Spleen (tissue), 13 donors: ENCODE measurements at places on chromosomes 5 and 9.

DNA sequence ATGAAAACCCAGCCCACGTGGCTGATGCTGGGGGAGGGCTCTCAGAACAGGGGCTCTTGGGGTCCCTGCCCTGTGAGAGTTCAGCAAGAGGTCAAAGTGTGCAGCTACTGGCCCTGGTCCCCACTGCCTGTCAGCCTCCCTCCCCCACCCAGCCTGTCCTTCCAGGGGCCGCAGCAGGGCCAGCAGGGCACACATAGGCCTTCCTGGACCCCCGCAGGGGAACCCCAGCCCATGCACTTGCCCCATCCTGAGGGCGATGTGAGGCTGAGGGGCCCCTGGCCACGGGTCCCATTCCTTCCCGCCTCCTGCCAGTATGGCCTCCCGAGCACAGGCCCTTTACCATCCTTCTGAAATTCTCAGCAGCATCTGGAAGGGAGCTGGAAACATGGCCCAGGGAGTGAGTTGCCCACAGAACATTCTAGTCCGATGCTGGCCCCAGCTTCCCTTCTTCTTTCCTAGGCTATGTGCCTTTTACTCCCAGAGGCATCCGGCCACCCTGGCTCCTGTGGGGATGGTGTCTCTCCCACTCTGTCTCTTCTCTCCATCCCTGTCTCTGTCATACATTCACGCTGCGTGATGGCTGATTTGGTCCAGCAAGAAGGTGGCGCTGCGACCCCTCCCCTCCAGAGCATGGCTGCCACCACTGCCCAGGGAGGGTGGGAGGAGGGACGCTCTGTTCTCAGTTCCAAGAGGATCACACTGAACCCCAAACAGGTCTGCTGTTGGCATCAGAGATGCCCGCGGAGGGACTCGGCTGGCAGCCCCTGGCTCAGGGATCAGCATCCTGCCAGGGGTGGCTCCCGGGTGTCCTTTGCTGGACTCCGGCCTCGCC is 19.6 kb downstream of the MRPL36 start:
- DNase-seq, result peak; percentile 61

DNA sequence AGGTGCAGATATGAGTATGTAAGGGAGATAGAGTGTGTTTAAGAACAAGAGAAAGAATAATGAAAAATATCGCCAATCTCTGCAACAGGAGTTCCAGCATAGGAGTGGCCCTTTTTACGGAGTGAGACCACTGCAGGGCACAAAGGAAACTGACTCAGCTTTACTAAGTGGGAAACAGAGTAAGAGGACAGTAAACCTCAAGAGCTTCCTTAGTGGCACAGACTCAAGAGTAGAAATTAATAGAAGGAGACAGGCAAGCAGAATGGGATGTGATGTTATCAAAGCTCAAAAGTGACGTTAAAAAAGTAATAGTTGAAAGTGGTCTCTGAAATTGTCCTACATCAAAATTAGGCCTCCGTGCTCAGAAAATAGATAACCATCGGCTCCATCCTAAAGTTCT is 2.1 kb upstream of the SH3RF2 start:
- no peak for DNase-seq

GRCh38 chr5:123545506-123545905 is 33.5 kb downstream of the CSNK1G3 start:
- DNase-seq, result no peak

GRCh38 chr5:136200130-136200529 is 7.2 kb upstream of the SMIM32 start:
- no peak for DNase-seq

GRCh38 chr5:40828690-40829661 is 6.0 kb downstream of the RPL37 start:
- DNase-seq, result no peak

GRCh38 chr5:39262981-39263380 is 43.6 kb upstream of the FYB1 start:
- DNase-seq, result no peak

DNA sequence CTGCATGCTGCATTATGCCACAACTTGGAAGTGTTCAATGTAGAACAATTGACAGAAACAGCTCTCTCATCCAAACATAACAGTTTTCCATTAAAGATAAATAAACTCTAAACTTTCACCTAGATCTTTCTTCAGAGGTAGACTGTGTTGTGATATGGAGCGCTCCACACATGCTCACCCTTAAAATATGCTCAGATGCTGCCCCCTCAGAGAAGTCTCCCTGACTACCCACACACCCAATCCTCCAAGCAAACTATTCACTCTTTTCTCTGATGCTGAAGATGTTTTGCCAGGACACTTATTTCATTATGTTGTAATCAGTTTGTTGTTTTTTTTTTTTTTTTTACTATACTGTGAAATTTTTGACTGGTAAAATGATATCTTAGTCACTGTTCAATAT is 206.6 kb upstream of the RASA1 start:
- DNase-seq, result no peak

DNA sequence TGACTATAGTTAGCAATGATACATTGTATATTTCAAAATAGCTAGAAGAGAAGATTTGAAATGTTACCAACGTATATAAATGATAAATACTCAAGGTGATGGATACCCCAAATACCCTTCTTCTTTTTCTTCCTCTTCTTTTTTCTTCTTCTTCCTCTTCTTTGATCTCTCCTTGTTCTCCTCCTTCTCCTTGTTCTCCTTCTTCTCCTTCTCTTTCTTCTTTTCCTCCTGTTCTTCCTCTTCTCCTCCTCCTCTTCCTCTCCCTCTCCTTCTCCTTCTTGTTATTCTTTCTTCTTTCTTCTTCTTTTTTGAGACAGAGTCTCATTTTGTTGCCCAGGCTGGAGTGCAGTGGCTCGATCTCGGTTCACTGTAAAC is 616 bp upstream of the SPEF2 start:
- no peak for DNase-seq

- DNase-seq, result no peak
Measured at GRCh38 chr9:88435336-88435735, 47.1 kb downstream of the SPIN1 start.

GRCh38 chr5:155052532-155052931 is 39.0 kb downstream of the KIF4B start:
- DNase-seq, result no peak

DNA sequence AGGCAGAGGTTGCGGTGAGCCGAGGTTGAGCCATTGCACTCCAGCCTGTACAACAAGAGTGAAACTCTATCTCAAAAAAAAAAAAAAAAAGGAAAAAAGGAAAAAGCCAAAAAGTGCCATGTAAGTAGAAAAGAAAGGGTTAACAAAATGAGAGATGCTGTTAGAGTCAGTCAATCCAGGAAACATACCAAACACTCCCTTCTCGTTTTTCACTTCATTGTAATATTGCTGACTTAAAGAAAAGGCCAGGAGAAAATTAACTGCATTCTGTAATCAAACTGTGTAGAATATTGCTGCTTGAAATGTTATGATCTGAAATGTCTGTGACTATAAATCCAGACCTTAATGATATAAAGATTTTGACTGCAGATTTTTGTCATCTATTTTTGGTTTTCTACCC is 379.1 kb downstream of the ENC1 start:
- no peak for DNase-seq

- no peak for DNase-seq
Measured at GRCh38 chr5:173826428-173827350, 61.5 kb upstream of the CPEB4 start.

DNA sequence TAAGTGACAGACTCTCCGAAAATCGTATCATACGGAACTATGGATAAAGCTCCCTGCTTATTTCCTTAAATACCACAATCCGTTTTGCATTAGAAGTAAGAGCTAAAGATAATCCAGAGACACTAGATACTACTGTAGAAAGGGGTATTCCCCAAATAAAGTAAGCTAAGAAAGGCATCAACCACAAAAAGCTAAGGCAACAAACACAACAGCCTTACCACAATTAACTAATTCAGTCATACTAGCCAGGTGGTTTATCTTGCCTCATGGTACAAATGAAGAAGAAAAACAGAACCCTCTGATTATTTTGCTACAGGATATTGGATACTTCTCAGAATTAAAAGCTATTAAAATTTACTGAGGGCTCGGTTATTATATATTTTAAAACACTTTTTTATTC is 14.1 kb downstream of the ERP44 start:
- DNase-seq, result no peak

DNA sequence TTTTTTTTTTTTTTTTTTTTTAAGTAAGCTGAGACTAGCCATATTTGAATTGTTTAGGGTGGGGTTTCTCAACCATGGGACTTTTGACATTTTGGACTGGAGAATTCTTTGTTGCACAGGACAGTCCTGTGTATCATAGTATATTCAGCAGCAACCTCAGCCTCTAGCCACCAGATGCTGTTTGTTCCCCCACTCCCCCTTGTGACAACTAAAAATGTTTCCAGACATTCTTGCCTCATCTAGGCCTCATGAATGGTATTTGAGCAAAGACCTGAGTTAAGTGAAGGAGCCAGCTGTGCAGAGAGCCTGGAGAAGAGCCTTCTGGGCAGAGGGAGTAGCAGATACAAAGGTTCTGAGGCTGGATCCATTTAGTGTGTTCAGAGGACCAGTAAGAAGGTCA is 155.9 kb downstream of the SGCD start:
- no peak for DNase-seq

DNA sequence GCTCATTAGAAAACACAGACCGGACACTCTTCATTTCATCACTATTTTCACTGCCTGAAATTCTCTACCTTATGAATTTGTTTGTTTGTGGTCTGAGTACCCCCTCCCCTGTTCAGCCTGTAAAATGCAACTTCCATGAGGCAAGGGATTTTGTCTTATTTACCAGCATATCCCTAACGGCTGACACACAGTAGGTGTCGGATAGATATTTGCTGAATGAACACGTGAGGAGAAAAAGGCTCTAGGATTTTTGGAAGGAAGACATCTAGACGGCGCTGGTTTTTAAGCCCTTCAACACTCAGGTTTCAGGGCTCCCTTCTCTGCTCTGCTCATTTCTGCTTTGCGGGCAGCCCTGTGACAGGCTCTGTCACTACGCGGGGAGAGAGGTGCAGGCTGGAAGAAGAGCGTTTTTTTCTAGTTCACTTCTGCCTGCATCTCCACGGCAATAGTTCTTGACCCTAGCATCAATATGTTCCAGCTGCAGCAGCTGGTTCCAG is 41.0 kb downstream of the KCNMB1 start:
- DNase-seq, result no peak

DNA sequence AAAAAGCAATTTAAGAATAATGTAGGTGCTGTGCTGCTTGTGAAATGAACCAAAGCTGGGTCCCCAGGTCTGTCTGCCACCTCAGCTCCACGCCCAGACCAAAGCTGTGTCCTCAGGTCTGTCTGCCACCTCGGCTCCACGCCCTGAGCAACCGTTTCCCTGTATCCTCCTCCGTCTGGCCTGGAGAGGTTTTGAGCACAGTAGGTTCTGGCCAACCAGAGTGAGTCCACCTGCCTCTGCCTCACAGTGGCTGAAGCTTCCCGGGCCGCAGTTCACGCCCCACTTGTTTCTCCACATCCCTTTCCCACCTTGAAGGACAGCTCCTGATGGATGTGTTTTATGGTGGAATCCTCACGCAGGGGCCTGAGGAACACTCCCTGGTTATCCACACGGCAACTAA is 120.5 kb downstream of the ADAMTS2 start:
- peak; percentile 40 for DNase-seq

DNA sequence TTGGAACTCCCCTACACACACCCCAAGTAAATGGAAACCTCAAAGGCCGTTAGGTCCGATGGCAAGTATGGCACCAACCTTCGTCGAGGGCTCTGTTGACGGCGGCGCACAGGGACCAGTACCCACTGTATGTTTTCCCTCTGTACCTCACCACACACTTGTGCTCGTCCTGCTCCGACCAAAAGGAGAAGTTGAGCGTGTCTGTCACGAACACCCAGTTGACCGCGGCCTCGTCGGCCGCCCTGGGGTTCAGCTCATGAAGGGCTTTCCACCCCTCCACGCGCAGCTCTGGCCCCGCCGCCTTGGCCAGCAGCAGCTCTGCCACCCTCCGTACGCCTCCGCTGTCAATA is 24.0 kb downstream of the HNRNPK start:
- DNase-seq, result peak; percentile 92

GRCh38 chr9:87216897-87217455 is 269.7 kb upstream of the GAS1 start:
- DNase-seq, result no peak

GRCh38 chr9:106376689-106377088 is 486.3 kb upstream of the ZNF462 start:
- no peak for DNase-seq

- no peak for DNase-seq
Measured at GRCh38 chr5:170701334-170701733, 82.2 kb upstream of the GABRP start.

GRCh38 chr5:125057912-125058826 is 311.7 kb upstream of the ZNF608 start:
- no peak for DNase-seq

DNA sequence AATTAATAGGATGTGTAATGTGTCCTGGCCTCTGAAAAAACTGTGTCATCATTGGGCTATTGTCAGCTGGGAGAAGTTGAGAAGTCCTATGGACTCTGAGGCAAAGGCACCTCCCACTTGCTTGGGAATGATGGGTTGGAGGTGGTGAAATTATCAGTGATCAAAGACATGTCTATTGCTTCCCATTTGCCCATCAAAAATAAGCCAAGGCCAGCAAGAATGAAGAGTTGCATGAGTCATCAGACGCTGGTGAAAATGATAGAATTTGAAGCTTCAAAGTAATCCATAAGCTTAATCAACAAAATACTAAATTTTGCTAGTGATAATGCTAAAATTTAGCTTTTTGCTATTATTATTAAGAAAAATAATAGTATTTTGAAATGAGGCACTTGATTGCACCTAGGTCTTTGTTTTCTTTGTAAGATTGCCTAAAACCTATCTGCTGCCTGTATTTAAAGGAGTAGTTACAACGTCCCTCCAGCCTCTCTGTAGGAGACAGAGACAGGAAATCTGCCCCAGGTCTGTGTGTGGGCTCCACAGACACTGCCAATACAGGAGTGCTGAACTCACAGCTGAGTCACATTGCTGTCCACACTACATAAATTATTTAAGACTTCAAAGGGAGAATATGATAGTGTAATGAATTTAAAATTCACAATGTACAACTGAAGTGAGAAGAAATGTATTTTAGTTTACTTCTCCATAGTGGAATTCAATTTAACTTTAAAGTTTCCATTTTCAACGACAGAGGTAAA is 48.4 kb upstream of the APC start:
- no peak for DNase-seq

DNA sequence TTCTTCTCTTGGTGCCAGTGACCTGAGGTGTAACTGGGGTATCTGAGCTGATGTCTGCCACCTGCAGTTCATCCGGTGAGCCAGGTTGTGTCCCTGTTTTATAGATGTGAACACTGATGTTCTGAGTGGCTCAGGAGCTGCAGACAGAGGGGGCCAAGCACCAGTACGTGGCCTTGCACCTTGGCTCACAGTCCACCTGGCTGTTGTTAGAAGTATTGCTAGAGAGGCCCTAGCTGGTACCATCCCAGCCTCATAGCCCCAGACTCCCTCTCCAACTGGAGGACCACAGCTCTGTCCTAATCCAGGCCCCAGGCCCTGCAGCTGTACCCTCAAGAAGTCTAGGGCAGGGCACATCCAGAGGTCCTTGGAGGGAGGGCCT is 16.2 kb downstream of the PHF2 start:
- no peak for DNase-seq
